ENCODE measurements at places on chromosomes 7 and 10. TPM values are rescaled to one million over a fixed set of nuclear protein-coding genes. Genes with fewer than 3 reads are reported as not detected.

The CTBP2 gene
- polyA plus RNA-seq: 0.50 TPM

The LIPJ gene
- not detected for polyA plus RNA-seq

The GALNT17 gene
- not detected for polyA plus RNA-seq

The CYP26A1 gene
- polyA plus RNA-seq: not detected

The SYT15B gene
- not detected for polyA plus RNA-seq

The IL6 gene
- polyA plus RNA-seq: 3.8 TPM

The ZNF680 gene
- 10.4 TPM for polyA plus RNA-seq

The ADAM22 gene
- polyA plus RNA-seq: 0.23 TPM

The PTPRN2 gene
- polyA plus RNA-seq: 1.6 TPM

The ZP3 gene
- 4.1 TPM for polyA plus RNA-seq

The FEZF1 gene
- polyA plus RNA-seq: not detected

The SAMD8 gene
- polyA plus RNA-seq: 11.7 TPM

The TLX1 gene
- not detected for polyA plus RNA-seq

The MSS51 gene
- 0.35 TPM for polyA plus RNA-seq

The CADPS2 gene
- polyA plus RNA-seq: not detected

The SPOCK2 gene
- 65.5 TPM for polyA plus RNA-seq

The EVX1 gene
- not detected for polyA plus RNA-seq

The PTN gene
- not detected for polyA plus RNA-seq

The UBTD1 gene
- 1.2 TPM for polyA plus RNA-seq

The SORCS1 gene
- not detected for polyA plus RNA-seq

The C7orf57 gene
- polyA plus RNA-seq: not detected

The ZNF789 gene
- 4.4 TPM for polyA plus RNA-seq

The HOXA5 gene
- not detected for polyA plus RNA-seq

The TFR2 gene
- polyA plus RNA-seq: 0.44 TPM

The OGDHL gene
- polyA plus RNA-seq: not detected

The XRCC2 gene
- polyA plus RNA-seq: 0.43 TPM

The WAPL gene
- polyA plus RNA-seq: 32.8 TPM

The BEND7 gene
- polyA plus RNA-seq: not detected

The WASHC2C gene
- 31.7 TPM for polyA plus RNA-seq

The TEX36 gene
- polyA plus RNA-seq: not detected

The CPN1 gene
- not detected for polyA plus RNA-seq

The ZNF37A gene
- polyA plus RNA-seq: 6.2 TPM

The POLR2J gene
- 111 TPM for polyA plus RNA-seq

The TWNK gene
- 13.6 TPM for polyA plus RNA-seq

The THSD7A gene
- not detected for polyA plus RNA-seq

The UROS gene
- 55.1 TPM for polyA plus RNA-seq

The FASTK gene
- polyA plus RNA-seq: 55.4 TPM

The VIPR2 gene
- polyA plus RNA-seq: not detected

The DBNL gene
- polyA plus RNA-seq: 384 TPM
